Activated CD8-positive, alpha-beta memory T cell treated with anti-CD3 and anti-CD28 coated beads, Interleukin-2, amount 50 U/mL, for 4 hours (primary cell): ENCODE measurements at places on chromosomes 5 and 9.

- DNase-seq: no peak
These were observed 158.6 kb downstream of the GHR start for GRCh38 chr5:42581845-42582244.

DNA sequence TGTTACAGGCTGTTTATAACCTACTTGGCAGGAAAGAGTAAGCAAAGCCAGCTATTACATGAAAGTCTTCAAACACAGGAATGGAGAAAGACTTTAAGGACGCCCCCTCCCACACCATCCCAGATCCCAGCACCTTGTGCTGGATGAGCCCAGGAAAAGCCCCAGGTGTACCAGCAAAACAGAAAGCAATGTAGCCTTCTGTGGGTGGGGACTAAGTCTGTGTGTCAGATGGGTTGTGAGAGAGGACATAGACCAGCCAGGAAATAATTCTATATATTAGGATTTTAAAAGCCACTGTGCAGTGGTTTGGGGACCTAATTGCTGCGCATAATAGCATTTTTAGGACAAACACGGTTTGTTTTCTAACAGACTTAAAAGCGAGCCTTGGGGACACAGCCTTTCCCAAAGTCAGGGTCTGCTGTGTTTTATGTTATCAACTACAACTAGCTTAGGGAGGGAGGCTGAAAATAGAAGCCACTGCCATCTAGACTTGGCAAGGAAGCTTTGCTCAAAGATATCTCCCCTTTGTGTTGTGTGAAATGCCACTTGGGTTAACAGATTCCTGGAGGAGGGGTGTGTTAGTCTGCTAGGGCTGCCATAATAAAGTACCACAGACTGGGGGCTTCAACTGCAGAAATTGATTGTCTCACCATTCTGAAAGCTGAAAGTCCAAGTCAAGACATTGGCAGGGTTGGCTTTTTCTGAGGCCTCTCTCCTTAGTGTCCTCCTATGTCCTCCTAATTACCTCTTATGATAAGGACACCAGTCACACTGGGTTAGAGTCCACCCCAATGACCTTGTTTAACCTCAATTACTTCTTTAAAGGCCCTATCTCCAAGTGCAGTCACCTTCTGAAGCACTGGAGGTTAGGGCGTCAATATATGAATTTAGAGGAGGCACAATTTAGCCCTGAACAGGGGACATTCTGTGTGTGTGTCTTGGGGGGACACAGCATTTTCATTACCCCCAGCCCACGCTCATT, 17.2 kb upstream of the UBE2QL1 start:
- no peak for DNase-seq

- no peak for DNase-seq
These were observed 432 bp downstream of the HSPA9 start for GRCh38 chr5:138574744-138575193.

DNA sequence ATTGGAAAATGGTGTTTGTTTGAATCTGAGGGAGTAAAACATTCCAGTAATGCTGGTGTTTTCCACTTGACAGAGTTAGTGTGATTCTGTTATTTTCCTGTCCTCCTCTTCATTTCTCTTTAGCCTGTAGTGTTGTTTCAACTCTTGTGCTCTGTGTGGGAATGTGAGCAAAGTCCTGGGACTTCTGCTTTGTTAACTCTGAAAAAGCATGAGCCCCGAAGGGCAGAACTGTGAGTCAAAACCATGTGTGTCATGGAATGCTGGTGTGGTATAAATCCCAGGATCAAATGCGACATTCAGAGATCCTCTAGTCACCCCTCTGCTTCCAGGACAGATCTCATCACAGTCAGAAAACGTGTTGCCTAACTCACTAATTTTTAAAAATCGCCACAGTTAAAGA, 8.9 kb downstream of the F2R start:
- no peak for DNase-seq

DNA sequence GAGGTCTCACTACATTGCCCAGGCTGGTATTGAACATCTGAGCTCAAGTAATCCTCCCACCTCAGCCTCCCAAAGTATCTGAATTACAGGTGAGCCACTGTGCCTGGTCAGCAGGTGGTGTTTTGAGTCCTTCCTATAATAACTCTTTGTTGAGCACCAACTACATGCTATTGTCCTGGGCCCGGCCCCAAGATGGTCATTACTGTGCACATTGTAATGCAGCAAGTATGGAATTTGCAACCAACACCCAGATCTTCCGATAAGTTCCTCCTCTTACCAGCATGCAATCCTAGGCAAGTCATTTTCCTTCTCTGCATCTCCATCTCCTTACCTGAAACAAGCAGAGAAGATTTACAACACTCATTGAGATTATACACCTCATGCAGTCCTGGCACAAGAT, 510.3 kb upstream of the KLF4 start:
- no peak for DNase-seq

- DNase-seq: no peak
These were observed 9.1 kb upstream of the HSPB3 start for GRCh38 chr5:54446379-54446732.

DNA sequence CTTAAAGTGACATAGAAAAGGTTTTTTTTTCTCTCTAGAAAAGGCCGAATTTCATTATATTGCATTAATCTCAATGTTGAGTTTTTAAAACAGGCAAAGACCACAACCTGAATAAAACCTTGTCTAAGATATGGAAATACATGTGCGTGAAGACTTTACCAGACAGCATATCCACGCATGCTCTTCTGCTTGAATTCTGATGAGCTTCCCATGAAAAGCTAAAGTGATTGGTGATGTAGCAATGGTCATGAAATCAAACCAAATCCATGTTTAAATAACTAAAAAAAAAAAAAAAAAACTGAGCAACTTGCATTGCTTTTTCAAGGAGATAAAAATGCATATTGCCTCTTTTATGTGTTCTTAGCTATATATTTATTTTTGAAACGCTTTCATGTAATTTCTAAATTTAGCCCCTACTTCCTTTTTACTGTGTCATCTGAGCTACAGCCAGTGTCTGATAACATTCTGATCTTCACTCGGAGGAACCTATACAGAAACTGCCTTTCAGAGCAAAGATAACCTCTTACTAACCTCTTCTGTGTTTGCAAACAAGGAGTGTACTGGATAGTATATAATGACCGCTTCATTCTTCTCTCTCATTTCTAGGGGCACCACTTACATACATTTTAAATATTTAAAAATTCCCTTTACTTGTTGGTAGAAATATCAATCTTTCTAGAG, 179.1 kb upstream of the GNA14 start:
- DNase-seq: no peak

- no peak for DNase-seq
These were observed 195.6 kb upstream of the RAI14 start for GRCh38 chr5:34460496-34460895.

GRCh38 chr9:129567329-129567728, 53.6 kb downstream of the C9orf50 start:
- no peak for DNase-seq

DNA sequence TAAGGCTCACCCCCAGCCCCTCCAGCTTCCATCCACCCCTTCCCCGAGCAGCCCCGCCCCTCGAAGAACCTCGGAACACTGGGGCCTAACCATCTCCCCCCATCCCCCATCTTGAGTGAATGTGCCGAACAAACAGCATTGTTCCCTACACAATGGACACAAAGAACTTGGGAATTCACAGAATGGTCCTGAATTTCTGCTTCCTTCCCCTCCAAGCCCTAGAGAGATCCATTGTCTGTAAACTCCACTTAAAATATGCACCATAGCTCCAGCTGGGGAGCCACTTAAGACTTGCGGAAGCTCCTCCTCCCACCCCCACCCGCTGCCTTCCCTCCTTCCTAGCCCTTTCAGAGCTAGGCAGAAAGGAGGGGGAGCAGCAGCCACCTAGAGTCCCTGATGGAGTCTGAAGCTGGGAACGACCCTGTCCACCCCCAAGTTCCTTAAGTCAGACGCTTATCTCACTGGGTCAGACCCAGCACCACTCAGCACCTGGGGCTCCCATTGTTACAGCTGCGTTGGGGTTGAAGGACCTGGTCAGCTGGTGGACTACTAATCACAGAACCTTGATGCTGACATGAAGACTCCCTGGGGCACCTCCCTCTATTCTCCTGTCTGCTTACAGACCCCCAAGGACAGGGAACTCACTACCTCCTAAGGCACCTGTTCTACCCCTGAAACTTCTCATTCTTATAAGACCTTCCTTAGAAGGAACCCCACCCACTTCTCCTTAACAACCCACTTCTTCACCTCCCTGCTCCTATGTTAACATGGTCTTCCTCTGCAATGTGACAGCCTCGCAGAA, 61.4 kb downstream of the PCDH1 start:
- no peak for DNase-seq

- no peak for DNase-seq
These were observed 96.7 kb upstream of the PRRC1 start for GRCh38 chr5:127420758-127421157.

DNA sequence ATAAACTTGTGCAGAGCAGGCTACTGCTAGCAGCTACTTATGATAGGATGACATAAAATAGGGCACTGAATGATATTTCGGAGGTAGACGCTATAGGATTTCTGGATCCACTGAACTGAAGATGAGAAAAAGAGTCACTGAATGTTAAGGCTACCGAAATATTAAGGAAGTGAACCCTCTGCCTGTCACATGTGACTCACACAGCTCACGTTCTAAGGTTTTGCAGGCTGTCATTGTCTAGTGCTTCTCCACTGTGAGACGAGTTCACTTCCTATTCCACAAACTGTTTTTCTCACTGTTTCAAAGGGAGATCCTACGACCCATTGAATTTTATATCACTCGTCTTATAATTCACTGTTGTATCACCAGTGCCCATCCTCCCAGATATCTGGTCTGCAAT, 100.8 kb downstream of the CTNND2 start:
- DNase-seq: no peak

DNA sequence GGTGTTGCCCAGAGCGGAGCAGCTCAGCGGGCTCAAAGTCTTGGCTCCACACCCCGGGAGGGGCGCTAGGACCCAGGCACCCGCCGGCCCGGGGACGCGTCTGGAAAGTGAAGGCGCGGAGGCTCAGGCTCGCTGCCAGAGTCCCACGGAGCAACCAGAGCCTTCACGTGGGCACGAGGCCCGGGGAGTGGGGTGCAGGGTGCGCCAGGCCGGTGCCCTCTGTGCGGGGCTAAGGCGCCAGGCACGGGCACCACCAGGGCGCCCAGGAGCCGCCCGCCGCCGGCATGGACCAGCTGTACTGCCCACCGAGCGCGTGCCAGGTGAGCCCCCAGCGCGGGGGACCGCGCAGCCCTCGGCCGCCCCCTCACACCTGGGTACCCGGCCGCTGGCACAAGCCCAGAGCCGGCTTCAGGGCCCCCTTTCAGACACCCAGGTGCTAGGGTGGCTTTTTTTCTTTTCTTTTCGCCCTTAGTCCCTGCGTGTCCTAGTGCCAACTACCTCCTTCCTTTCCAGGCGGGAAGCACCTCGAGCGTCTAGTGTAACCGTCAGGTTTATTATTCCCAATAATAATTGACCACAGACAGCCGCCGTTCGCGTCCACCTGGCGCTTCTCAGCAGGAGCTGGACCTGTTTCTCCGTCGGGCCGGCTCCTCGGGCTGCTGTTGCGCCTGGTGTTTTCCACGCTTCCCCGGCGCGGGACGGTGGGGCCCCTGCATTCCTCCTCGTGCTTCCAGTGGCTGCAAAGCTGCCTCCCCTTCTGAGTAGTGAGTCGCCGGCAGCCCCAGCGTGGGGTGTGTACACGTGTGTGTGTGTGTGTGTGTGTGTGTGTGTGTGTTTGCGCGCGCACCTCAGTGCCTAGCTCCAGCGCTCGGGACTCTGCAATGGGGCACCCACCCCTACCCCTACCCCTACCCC, 30.1 kb upstream of the PDE8B start:
- no peak for DNase-seq

DNA sequence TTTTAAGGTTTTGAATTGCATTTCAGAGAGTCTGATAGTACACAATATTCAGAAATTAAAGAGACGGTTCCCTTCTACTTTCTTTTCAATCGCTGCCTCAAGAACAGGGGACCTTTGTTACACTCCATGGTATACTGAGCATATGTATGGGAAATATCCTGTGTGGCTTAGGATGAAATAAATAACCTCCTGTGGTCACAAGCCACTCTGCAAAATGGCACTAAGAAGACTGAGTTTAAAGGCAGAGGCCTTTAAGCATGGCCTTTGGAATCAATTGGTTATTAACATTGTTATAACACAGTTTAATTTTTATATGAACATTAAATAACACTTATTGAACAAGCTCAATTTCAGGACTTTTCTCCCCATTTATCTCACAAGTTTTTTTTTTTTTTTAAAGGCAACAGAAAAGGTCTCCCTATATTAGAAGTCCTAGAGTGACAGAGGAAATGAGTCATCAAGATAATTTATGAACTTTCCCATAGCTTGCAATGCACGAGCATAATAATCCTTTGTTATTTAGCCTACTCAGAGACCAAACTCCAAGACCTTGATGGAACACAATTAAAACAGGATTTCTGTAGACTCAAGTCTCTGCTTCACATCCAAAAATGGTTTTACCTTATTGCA, 341.9 kb downstream of the TMEM167A start:
- no peak for DNase-seq

- DNase-seq: no peak
These were observed 38.1 kb upstream of the HNRNPA0 start for GRCh38 chr5:137792303-137792702.

DNA sequence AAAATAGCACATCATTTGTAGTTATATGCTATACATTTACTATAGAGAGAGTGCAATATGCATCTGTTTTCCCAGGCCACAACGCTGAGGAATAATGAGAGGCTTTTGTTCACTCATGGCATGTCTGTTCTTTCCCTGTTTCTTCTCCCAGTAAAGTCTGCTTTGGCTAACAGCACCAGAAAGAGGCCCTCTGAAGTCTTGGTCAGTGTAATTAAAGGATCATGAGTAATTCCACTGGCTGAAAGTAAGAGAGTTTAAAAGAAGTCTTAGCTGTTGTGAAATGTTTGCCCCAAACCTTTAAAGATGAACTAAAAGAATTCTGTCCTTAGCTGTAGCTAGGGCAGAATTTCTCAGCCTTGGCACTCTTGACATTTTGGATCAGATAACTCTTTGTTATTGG, 228.8 kb downstream of the TLE4 start:
- DNase-seq: no peak

DNA sequence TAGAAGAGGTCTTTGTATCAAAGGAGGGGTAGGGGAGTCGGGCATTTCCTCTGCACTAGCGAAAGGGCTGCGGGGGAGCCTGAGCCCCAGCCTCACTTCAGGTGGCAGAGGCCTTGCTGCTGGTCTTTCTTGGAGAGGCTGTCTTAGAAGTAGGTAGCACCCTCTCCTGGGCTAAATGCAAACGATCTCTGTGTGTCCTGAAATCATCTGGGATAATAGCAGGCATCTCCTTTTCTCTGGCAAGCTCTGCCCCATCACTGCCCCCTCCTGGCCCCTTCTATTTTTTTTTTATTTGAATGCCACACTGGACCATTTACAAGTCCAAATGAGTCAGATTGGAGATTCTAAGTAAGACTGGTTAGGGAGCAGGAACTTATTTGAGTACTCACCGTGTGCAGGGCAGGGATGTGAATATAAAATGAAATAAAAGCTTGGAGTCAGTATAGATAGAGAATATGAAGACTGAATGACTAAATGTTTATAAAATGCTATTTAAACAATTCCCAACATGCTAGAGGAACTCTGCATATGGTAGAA, 137.1 kb downstream of the FGF1 start:
- DNase-seq: peak; percentile 15

- no peak for DNase-seq
These were observed 2.4 kb downstream of the LCN1 start for GRCh38 chr9:135523521-135524129.
